ENCODE measurements at places on chromosomes 3 and 15.

DNA sequence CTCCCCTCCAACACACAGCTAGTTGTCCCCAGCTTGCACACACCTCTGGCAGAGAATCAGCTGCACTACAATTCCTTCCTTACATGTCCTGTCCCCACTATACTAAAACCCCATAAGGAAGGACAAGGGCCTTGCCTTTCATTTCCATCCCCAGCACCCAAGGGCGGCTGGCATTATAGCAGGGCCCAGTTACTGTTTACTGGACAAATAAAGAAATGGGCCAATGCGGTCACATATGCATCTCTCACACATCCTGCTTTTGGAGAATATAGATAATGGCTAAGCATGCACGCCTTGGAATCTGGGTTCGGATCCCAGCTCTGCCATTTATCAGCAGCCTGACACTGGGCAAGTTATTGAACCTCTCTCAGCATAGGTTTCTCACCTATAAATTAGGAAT, 99.1 kb downstream of the DAPK2 start:
- no peak for DNase-seq

GRCh38 chr3:88542916-88543315, 393.2 kb downstream of the C3orf38 start:
- DNase-seq, result no peak

DNA sequence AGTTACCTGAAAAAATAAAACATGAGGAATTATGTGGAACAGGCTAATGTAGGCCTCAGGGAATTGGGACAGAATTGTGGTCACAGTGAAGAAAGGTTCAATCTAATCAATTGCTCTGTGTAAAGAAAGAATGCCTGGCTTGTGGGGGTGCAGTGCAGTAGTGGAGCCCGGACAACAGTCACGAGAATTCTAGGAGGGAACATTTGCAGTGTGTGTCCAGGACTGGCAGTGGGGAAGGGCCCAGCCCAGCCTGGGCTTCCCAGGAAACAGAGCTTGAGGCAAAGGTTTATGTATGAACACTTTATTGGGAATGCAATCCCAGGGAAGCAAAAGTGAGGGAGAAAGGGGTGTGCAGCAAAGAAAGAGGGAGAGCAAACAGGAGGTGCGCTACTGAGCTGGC, 29.2 kb upstream of the CTDSPL start:
- DNase-seq, result no peak

GRCh38 chr3:70646635-70647034, 334.2 kb upstream of the MDFIC2 start:
- DNase-seq, result no peak

GRCh38 chr3:13718000-13718399, 161.9 kb downstream of the WNT7A start:
- DNase-seq, result no peak

DNA sequence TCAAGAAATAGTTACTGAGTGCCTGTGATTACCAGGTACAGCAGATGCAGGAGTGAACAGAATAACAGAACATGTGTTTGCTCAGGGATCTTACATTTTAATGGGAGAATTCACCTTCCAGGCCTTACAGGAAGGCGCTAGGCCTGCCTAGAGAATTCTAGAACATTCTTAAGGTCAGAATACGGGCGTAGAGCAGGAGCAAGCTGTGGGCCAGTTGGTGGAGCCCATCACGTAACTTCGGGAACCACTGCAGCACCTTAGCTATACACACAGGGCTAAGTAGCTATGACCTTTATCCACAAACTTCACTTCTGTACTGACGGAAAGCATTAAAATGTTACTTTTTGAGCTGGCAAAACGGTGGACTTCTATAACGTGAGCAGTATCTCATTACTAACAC, 743 bp upstream of the DAZL start:
- DNase-seq, result no peak

DNA sequence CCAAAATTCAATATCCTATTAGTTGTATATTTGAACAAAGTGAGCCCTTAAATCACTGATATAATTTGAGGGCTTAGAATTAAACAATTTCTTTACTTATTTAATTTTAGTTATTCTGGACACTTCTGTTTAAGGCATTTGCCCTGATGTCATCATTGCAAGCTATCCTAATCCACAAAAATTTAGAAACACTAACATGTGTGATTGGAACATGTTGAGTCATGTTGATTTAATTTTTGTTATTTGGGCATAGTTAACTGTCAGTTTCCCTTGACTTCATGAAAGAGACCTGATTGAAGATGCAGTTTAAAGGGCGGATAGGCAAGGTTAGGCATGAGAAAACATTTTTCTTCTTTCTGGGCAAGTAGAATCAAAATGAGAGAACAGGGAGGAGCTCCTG, 682.6 kb downstream of the ROBO1 start:
- DNase-seq, result no peak

DNA sequence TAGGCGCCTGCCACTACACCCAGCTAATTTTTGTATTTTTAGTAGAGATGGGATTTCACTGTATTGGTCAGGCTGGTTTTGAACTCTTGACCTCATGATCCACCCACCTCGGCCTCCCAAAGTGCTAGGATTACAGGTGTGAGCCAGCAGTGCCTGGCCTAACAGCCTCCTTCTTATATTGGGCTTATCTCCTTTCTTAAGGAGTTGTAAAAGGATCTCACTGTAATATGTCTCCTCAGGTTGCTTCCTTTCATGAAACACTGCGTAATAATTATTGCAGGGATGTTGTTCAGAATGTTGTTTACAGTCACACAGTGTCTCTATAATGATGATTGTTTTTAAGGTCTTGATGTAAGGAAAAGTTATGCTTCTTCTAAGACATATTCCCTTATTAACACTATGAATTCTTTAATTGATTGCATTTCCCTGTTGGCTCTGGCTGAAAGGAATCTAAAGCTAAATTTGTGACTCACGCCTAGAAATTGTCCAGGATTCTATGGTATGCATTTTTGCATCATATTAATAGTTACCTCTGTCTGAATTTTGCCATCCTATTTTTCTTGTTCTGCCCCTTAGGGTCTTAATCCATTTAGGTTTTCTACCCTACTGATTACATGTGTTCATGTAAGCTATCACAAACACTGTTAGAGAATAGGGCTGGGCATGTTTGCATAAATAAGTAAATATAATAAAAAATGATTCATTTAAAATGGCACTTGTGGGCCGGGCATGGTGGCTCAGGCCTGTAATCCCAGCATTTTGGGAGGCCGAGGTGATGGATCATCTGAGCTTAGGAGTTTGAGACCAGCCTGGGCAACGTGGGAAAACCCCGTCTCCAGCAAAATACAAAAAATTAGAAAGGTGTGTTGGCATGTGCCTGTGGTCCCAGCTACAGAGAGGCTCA, 24.5 kb upstream of the RNF111 start:
- DNase-seq, result no peak

- no peak for DNase-seq
These were observed 76.9 kb downstream of the PIK3R4 start for GRCh38 chr3:130669740-130670139.

DNA sequence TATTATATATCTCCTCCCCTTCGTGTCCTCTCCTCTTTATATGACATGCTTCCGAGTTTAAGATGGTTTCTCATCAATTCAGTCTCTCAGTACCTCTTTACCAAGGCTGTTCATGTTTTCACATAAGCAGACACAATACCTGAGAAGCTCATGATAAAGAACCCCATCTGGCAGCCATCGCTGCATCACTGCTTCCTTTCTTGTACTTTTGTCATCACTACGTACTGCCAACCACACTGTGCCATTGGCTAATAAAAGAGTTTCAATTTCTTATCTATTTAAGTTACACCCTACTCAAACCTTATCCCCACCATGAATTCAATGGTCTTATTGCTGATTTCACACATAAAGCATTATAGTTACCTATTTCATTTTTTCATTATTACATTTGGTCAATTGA, 484.7 kb upstream of the CNTN4 start:
- no peak for DNase-seq

GRCh38 chr3:11198070-11198469, 43.8 kb downstream of the HRH1 start:
- no peak for DNase-seq

DNA sequence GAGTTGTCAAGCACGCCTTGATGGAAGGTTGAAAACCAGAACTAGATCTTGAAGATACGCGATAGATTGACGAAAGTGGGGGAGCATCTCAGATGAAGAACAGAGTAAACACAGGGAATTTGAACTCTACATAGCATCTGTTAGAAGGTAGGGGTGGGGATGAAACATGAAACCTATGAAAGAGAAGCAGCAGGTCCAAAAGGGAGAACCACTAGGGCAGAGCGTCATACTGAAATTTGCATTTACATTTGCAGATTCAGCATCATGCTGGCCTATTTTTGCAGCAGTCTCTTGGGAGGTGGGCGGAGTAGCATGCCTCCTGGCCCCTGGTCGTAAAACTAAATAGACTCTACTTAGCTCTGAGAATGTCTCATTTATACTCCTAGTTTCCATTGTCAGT, 46.1 kb upstream of the RASGRP1 start:
- no peak for DNase-seq

- DNase-seq, result peak; percentile 71
These were observed 935.2 kb downstream of the TBL1XR1 start for GRCh38 chr3:176262071-176262470.

GRCh38 chr15:78624651-78625590, 4.1 kb upstream of the CHRNA3 start:
- DNase-seq, result no peak

- no peak for DNase-seq
These were observed 272.1 kb downstream of the UACA start for GRCh38 chr15:70491201-70491621.

- DNase-seq, result no peak
These were observed 8.0 kb downstream of the FYCO1 start for GRCh38 chr3:45987368-45988291.

DNA sequence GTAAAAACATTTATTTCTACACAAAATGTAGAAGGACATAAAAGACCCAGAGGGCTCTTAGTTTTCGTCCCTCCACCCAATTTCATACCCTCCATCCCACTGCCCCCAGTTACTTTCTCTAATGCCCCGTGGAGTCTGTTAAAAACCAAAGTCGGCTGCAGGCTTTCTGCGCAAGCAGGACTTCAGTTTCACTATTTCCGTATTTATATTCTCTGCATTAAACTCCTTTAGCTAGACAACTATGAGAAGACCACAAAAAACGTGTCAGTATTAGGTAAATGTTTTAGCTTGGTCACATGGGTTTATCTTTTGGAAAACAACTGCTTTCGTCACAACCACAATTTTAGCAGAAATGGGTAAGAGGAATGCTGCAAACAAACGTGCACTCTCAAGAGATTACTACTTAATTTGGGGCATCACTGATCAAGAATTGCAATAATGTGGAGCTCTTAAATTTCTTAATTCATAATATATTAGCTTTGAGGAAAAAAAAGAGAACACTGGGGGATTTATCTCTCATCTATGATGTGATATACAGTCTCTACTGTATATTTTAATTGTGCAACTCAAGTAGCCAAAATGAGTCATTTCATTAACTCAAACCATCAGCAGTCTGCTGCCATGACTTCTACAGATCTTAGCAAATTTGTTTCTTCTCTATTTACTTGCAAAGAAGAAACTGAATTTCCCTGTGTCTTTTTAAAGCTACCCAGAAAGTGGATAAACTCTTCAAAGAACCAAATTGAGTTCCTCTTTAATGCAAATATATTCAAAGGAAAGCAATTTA, 740 bp upstream of the NSMCE3 start:
- no peak for DNase-seq

GRCh38 chr15:74144153-74144775, 13.9 kb downstream of the ISLR2 start:
- DNase-seq, result no peak

DNA sequence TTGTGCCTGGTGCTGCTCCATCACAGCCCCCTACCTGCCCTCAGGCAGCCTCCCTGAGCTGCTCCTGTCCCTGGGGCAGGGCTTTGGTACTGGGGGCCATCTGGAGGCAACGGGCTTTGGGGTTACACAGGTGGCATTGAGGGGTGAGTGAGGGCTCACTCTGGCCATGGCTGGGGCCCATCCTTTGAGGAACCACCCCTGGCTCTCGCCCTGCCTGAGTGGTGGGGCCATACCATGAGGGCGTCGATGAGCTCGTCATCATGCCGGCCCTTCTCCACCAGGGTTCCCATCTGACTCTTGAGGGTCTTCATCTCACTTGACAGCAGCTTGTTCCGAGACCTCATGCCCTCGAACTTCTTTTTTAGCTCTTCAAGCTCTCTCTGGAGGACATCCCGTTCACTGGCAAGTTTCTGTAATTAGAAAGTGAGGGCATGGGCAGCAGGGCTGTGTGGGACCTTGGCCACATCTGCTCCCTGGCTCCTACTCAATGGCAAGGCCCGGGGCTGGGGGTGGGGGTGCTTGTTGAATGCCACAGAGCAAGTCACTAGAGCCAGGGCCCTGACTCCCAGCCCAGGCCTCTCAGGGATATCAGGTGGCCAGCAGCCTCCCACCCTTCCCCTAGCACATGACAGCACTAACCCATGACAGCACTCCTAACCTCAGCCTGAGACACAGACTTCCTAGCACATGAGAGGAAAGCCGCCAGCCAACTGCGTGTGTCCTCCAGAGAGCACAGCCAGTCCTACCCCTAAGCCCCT, 33.5 kb downstream of the CCDC13 start:
- no peak for DNase-seq

DNA sequence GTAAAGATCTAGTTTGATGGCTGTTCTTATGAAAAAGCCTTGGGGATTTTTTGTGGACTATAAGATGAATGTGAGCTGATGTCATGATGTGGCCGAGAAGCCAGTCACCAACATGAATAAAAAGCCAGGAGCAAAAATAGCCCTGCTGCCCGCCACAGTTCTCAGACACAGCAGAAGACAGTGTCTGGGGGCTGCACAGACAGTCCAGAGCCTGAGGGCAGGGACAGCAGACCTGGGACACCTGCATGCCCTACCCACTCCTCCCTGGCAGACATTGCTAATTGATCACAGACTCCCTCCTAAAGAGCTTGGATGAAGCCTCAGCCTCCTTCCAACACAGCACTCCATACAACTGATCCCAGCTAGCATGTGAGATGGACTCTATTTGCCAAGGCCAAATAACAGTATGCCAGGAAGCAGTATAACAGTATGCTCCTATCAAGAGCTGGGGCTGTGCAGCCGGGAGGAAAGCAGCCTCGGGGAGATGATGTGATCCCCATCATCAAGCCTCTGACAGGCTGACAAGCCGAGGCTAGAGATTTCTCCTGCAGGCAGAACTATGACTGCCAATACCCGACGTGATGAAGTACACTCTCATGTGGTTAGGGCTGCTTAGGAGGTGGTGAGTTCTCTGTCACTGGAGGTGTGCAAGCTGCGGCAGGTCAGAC, 105.4 kb upstream of the RPL32 start:
- no peak for DNase-seq
